ENCODE measurements at places on chromosomes 11 and 22.

DNA sequence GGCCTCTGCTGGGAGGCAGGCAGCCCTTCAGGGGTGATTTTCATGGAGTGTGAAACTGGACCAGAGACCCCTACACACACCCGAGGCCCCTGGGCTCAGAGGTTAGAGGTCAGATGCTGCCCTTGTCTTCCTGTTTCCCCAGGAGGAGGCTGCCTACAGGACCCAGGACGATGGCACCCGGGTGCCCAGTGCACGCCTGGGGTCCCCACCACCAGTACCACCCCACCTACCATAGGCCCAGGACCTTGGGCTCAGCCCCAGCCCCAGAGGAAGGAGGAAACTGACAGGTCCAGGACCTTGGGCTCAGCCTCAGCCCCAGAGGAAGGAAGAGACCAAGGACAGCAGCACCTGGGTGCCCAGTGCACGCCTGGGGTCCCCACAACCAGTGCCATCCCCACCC lies 79.2 kb downstream of the BRD1 start:
- DNase-seq: no peak

GRCh38 chr22:48781868-48782267 lies 1045.8 kb downstream of the BRD1 start:
- no peak for DNase-seq

- DNase-seq: no peak
Measured at GRCh38 chr11:29435421-29435820, 581.4 kb downstream of the KCNA4 start.

GRCh38 chr11:128463371-128463829 lies 124.0 kb downstream of the ETS1 start:
- no peak for DNase-seq

DNA sequence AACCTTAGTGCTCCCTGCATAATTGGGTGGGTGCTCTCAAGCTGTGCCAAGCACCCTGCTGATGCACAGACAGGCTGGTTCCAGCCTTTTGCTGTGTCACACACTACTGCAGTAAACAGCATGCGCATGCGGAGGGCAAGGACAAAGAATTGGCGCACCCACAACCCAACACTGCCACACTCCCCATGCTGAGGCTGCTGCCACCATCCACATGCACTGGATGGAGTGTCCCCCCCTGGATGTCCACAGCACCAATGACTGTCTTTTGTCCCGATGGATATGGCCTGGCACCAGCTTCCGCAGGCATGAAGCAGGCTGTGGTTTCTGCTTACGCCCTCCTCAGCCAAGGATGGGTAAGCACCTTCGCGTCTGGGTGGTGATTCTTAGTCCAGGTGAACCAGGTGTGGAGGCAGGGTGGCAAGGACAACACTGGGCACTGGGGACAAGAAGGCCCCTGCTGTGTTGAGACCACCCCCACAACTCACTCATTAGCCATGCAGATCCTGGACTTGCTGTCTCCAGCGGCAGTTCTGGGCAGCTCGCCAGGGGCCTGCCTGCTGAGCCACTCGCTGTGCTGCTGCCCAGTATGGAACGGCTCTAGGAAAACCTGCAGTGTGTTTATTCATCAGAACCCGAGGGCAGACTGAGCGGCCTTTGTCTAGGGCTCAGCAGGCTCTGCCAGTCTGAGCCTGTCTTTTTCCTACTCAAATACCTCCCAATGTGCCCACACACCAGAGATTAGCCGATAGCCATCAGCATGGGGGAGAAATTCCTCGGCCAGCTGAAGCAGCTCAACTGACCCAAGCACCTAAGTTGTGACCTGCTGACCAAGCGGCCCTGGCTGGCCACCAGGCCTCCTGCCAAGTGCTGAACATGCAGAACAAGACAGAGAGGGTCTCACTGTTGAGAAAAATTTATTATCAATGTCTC lies 8.2 kb upstream of the NAP1L4 start:
- DNase-seq: peak; percentile 78

DNA sequence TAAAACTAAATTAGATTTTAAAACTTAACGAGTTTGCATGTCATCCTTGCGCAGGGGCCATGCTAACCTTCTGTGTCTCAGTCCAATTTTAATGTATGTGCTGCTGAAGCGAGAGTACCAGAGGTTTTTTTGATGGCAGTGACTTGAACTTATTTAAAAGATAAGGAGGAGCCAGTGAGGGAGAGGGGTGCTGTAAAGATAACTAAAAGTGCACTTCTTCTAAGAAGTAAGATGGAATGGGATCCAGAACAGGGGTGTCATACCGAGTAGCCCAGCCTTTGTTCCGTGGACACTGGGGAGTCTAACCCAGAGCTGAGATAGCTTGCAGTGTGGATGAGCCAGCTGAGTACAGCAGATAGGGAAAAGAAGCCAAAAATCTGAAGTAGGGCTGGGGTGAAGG lies 10.6 kb downstream of the LIMK2 start:
- no peak for DNase-seq

- no peak for DNase-seq
Measured at GRCh38 chr11:103652013-103652412, 384.4 kb upstream of the DDI1 start.

GRCh38 chr22:20279662-20280134 lies 11.6 kb upstream of the RTN4R start:
- no peak for DNase-seq

GRCh38 chr11:104443387-104443786 lies 279.4 kb upstream of the PDGFD start:
- DNase-seq: no peak

DNA sequence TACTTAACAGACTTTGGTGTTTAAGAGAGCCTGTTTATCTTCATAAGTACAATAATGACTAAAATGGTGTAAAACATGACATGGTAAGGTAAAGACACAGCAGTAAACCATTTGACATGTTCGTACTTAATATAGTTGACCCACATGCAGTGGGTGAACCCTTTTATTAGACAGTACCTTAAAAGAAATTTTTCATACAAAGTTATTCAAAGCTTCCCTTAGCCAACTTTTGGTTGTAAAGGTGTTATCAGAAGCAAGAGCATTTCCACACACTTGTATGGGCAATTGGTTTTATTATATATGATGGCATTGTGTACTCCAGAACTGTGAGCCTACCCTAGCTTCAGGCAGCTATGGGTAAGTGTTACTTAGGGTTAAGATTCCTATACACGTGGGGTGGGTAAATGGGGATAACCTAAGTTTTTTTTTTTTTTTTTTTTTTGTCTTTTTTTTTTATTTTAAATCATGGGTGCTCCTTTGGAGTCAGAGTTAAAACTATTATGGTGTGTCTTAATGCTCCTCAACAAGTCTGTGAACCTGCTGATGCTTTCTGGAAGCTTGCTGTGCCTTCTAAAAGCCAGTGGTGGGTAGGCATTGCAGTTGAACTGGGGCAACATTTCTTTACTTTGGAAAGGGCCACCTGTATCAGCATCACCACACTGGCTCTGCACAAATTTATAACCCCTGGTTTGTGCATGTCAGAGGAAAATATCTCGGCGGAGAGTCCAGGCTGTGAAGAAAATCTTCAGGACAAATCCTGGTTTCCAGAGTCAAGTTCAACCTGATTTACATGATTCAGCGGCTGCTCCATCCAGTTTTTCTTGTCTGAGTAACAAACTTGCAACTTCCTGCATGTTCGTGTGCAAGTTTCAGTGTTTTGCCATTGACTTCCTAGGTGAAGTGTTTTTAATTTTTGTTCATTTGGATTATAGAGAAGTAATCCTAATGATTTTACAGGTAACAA lies 3.3 kb downstream of the PCF11 start:
- DNase-seq: peak; percentile 90

GRCh38 chr11:125388611-125389010 lies 107.5 kb downstream of the FEZ1 start:
- DNase-seq: no peak

- DNase-seq: no peak
Measured at GRCh38 chr22:27856386-27856785, 54.8 kb upstream of the MN1 start.

DNA sequence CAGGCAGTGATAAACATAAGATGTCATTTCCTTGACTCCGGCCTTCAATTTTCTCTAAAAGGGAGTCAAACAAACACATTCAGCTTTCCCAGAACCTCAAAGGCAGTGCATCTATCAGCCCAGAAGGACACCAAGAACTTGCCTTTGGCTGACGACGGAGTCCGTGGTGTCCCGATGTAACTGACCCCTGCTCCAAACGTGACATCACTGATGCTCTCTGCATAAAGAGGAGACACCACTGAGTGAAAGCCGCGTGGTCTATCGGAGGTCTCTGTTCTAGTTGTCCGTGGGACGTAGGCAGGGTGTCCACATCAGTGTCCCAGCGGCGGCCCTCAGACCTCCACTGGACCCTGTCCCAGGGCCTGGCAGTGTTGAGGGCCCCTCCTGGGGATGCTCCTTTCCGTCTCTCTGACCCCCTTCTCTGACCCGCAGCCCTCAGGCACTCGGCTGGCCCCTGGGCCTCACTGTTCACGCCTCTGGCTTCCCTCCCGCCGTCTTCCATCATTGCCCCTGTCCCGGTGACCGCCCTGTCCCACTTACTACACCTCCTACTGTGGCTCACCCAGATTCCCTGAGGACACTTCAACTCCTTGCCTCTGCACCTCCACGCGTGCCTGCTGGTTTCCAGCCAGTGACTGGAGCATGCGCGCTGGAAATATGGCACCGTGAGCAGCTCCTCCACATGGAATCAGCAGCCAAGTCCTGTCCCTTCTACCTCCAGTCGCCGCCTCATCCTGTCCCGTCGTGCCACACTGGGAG lies 70.4 kb downstream of the NCAPD3 start:
- DNase-seq: no peak

- no peak for DNase-seq
Measured at GRCh38 chr11:80165744-80166143, 724.9 kb upstream of the TENM4 start.

DNA sequence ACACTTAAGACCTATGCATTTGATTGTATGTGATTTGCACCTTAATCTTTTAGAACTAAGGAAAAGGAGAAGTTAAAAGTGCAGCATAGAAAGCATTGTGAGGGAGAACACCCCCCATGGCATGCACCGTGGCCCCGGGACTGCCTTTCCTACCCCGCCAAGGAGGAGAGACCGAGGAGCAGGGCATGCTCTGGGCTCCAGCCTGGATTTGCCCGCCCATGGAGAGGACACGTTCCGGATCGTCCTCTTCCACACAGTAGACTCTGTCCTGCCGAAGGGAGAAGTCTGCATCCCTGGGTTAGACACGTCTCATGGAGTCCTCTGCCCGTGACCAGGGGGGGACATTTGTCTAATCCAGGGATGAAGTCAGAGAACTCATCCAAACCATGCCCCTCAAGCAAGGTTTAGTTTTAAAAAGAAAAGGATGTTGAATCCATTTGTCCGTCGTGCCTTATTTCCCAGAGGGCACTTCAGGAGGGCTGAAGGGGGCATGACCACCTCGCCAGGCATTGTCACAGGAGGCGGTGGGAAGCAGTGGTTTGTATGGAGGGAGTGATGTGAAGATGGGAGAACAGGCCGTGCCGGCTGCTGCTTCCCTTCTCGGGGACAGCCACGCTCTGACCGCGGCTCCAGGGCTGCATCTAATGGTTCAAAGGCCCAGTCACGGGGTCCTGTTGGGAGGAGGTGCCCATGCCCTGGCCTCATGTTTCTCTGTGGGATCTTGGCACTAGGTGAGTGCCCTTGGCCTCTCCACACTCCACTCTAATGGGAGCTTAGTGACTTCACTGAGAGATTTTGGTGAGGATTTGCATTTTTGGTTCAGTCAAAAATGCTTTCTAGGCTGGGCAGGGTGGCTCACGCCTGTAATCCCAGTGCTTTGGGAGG lies 66.2 kb upstream of the GAL start:
- no peak for DNase-seq

GRCh38 chr11:12436266-12436665 lies 58.9 kb downstream of the PARVA start:
- DNase-seq: no peak

- no peak for DNase-seq
Measured at GRCh38 chr11:111348147-111348546, 30.9 kb downstream of the POU2AF1 start.

DNA sequence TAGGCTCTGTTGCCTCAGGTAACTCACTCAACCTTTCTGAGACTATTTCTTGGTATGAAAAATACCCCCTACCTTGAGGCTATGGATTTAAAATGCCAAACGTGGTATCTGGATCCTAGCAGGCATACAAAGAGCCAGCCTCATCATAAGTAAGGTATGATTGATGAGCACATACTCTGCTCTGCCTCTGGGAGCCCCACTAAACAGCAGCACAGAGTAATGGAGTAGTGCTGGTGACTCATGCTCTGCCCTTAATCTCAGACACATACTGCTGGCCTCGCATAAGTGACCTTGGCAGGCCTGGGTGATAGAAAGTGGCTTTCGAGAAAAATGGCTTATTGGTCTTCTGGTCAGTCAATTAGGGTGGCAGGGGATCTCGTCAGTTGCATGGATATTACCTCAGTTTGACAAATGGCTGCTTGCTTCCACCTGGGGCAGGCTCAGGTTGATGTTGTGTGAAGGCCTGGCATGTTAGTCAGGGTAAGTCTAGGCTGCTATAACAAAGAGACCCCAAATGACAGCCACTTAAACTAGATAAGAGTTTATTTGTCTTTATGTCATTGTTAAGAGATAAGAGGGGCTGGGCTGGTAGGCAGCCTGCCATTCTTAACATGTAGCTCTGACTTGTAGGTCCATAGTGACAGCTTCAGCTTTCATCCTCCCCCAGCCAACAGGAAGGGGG lies 15.2 kb upstream of the SLC6A5 start:
- no peak for DNase-seq

GRCh38 chr11:118690553-118691304 lies 11.3 kb upstream of the TREH start:
- no peak for DNase-seq

DNA sequence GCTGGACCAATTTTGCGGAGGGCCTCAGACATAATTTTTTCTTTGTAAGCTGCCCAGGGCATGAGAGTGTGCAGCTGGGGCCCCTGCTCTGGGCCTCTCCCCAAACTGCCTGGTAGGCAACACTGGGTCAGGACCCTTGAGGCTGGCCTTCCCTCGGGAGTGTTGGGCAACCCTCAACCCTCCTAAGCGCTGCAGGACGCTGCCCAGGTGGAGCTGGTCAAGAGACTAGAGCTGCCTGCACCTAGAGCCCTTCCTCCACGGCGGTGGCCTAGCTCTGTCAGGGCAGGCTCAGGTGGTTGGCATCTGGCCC lies 505 bp upstream of the TMEM132A start:
- no peak for DNase-seq

DNA sequence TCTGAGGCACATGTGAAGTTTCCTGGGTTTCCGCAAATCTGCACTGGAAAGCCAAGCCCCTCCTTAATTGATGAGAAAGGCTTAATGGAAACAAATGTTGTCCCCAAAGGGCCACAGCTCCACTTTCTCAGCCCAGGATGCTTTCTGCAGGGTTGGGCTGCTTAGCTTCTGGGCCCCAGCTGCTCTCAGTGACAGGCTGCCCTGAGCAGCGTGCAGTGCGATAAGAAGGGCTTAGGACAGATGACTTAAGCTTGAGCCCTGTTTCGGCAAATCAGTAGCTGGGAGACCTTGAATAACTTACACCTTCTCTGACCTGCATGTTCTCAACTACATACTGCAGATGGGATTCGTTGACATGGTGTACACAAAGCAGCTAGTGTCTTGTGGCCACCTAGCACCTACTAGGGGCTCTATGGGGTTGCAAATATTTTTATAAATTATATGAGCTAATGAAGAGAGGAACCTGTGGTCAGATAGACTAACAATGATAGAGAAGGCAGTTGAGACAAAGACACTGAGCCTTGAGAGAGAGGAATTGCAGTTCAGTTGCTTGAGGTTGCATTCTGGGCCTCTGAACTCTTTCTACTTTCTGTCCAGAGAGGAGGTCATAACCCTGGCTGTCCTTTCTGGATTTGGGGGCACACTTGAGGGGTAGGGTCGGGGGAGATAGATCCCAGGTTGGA lies 11.5 kb downstream of the STX3 start:
- no peak for DNase-seq

GRCh38 chr11:81496601-81497000 lies 1237.1 kb downstream of the FAM181B start:
- DNase-seq: no peak

GRCh38 chr11:7031471-7031871 lies 11.2 kb downstream of the NLRP14 start:
- DNase-seq: no peak
